Hypothalamus (tissue), 51 donors: ENCODE measurements at places on chromosomes 3 and 15.

GRCh38 chr3:42814914-42815507, 5.8 kb downstream of the ACKR2 start:
- DNase-seq: no peak

- no peak for DNase-seq
These were observed 12.0 kb downstream of the DNASE1L3 start for GRCh38 chr3:58198804-58199203.

DNA sequence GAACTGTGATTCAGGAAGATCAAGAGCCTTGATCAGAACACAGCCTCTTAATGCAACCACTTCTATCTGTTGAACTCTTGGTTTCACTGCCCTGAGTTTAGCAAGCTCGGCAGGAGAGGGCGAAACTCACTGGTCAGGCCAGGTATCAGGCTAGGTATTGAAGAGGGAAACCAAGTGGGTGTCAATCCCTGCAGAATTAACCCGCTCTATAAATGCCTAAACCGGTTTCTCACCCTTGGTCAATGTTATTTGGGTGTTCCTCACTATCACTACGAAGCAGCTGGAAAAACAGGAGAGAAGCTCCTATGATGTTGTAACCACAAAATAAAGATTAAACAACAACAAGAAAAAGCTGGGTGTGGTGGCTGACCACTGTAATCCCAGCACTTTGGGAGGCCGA, 23.9 kb downstream of the LIPH start:
- DNase-seq: no peak

- no peak for DNase-seq
These were observed 221.3 kb downstream of the GRM7 start for GRCh38 chr3:7082244-7082643.

- no peak for DNase-seq
These were observed 785.3 kb downstream of the ROBO2 start for GRCh38 chr3:77825001-77825827.

DNA sequence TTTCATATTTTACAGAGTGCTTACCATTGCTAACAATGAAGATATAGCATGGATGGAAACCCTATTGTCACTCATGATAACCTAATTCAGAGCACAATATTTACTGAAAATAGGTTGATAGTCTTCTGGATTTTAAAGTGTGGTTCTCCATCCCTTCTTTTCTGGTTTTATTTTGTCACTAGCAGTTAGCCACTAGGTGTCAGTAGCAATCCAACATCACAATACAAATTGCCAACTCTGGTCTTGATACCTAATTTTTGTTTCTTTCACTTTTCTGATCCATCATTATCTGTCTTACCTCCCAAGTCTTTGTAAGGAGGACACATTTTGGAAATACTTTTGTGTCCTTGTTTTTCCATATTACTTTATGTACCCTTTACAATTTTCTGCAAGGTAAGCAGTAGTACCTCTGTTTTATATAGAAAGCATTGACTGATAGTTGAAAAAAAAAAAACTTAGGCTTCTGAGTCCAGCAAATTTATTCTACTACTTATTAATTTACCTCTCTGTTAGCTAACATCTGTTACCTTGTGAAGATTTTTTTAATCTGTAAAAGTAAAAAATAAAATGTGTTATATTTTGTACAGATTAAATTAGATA, 28.3 kb upstream of the CRYBG3 start:
- DNase-seq: no peak

DNA sequence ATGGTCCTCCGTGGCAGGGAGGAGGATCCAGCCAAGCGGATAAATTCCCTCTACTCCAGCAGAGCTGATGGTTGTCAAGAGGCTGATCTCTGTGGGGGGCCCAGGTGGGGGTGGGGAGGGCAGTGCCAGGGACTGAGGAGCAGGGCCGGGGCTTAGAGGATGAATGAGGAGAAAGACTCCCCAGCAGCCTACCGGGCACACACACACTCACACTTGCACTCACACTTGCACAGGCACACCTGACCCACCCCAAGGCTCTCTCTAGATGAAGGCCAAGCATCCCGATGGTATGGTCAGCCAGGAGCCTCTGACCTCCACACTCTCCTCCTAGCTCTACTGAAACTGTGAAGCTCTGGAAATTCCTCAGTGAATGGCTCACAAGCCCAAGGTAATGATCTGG, 131.3 kb upstream of the PRR20G start:
- DNase-seq: no peak

GRCh38 chr3:116050311-116050915, 394.9 kb downstream of the LSAMP start:
- DNase-seq: no peak

DNA sequence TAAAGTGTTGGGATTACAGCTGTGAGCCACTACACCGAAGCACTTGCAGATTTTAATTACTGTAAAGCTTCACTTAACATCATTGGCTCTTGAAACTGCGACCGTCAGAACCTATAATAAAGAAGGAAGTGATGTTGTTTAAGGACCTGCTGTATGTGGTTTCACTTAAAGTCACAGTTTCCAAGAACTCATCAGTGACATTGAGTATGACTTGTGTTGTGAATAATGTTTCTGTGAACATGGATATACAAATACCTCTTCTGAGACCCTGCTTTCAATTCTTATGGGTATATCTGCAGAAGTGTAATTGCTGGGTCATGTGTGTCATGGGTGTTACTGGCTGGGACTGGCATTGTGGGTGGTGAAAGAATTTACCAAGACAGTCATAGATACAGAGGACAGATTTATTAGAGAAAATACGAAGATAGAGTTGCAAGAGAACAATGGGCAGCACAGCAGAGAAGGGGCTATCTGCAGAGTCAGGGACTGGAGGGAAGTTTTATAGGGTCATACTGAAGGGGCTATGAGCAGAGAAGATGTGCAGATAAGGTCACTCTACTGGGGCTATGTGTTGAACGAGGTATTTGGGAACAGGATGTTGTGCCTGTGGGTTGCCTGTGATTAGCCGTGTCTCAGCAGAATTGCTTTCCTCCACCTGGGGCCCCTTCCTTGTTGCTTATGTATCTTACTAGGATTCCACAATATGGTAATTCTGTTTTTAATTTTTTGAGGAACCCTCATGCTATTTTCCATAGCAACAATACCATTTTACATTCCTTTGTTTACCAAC, 4.5 kb downstream of the NDUFB5 start:
- DNase-seq: no peak

GRCh38 chr15:68774120-68774519, 46.6 kb downstream of the ANP32A start:
- no peak for DNase-seq

DNA sequence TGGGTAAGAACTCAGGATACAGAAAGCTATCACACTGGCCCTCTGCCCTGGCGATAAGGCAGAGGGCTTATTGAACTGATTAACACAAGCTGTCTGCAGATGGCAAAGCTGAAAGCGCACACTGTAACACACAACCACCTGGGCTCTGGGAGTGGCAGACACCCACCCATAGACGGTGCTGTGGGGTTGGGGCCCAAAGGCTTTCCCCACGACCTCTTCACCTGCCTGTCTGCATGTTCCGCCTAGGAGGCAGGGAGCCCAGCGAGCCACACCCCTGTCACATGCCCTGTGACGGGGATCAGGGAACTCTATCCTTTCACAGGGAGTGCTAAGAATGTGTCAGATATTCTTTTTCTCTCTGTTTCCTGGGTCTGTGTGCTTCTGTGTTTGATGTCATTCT, 12.1 kb upstream of the TFG start:
- no peak for DNase-seq

GRCh38 chr3:58124387-58124786, 86.4 kb downstream of the DNASE1L3 start:
- no peak for DNase-seq

- DNase-seq: no peak
These were observed 1455.9 kb downstream of the SI start for GRCh38 chr3:163622384-163622783.

DNA sequence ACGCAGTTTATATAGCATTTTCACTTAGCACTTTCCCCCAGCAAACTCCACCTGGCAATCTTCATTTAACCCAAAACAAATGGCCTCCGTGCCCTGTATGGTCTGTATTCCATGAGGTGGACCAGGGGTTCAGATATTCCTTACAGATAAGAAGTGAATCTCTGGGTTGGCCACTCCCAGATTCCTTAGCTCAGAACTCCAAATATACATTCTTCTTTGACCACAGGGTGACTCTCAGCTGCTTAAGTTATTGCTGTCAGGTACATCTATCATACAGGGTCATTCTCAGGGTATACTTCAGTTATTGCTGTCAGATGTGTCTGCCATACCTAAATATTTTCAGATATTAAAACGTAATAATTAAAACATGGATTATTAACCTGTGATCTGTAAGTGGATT, 229.8 kb downstream of the TBL1XR1 start:
- no peak for DNase-seq

- DNase-seq: no peak
These were observed 12.0 kb downstream of the MRPL46 start for GRCh38 chr15:88454867-88455810.

GRCh38 chr3:195104340-195104739, 166.6 kb downstream of the XXYLT1 start:
- no peak for DNase-seq
